Daoy (cell line): ENCODE measurements at places on chromosomes 13 and 19. TPM values are rescaled to one million over a fixed set of nuclear protein-coding genes. Genes with fewer than 3 reads are reported as not detected.

GRCh38 chr19:46000491-46001246, 5.4 kb downstream of the CCDC61 start:
- DNase-seq = no peak

POLRMT gene
- total RNA-seq = 92.3 and 96.8 TPM in 2 replicates

GRCh38 chr19:362154-362553, 17.6 kb upstream of the MIER2 start:
- DNase-seq = no peak

- DNase-seq = no peak
Measured at GRCh38 chr13:113514847-113515246, 24.3 kb upstream of the DCUN1D2 start.

TYROBP gene
- not detected in 2 replicates for total RNA-seq

SPTBN4 gene
- total RNA-seq = 0.15 and 1.5 TPM in 2 replicates

DNA sequence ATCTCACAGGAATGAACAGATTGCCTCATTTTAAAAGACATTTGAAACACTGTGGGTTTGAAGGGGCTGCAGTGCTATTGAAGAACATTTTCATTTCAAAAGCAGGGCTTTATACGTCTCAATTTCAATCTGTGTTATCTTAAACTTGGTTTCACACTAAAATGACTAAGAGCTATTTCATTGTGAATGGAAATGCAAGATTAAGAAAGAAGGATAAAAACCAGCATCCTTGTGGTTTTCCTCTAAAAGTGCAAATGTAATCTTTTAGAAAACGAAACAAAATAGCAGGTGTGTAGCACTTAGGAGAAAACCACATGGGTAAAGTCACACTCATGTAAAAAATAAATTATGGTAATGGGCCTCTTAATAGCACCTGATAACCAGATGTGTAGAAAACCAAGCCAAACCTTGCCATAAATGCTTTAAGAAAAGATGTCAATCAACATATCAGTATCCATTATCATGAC, 397.7 kb downstream of the GPC6 start:
- DNase-seq = no peak

DNA sequence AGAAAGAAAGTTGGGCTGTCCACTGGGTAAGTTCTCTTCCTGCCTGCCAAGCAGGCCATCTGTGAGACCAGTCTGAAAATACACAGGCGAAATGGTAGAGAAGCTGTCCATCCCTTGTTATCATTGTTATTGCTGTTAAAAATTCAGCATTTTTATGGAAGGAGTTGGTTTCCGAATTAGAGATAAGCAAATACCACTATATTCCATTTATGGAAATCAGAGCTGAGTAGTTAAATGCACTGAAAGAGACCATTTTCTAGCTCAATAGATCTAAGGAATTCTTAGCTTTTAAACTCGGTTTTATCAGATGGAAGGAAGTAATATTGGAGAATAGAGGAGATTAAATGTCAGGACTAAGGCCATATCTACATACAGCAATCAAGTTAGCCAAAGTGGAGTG, 40.7 kb downstream of the MZT1 start:
- DNase-seq = no peak

- DNase-seq = peak; percentile 31
Measured at GRCh38 chr13:24741016-24741662, 22.8 kb upstream of the RNF17 start.

- no peak for DNase-seq
Measured at GRCh38 chr13:22855926-22856325, 324.9 kb upstream of the SGCG start.

ATP7B gene
- 1.5 TPM in 2 replicates for total RNA-seq

DNA sequence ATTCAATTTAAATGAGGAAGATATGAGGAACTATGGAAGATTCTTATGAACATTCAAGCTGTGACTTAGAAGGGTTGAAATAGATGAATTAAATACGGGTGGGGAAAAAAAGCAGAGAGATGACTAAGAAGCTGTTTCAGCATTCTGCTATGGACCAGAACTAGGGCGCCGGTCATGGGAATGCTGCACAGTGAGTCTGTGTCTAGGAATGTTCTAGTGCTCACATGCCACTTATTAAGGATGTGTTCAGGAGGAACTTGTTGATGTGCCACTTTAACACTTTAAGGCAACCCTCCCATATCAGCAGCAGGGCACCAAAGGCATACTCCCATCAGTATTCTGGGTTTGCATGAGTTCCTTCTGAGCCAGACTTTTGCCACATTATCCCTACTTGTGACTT, 152.1 kb downstream of the POSTN start:
- DNase-seq = no peak

HSPB6 gene
- 0.06 TPM in 1 of 2 replicates, not detected in the other for total RNA-seq

GRCh38 chr19:52725528-52725961, 9.3 kb downstream of the ZNF611 start:
- no peak for DNase-seq

CCNE1 gene
- total RNA-seq = 16.4 and 24.6 TPM in 2 replicates

DNA sequence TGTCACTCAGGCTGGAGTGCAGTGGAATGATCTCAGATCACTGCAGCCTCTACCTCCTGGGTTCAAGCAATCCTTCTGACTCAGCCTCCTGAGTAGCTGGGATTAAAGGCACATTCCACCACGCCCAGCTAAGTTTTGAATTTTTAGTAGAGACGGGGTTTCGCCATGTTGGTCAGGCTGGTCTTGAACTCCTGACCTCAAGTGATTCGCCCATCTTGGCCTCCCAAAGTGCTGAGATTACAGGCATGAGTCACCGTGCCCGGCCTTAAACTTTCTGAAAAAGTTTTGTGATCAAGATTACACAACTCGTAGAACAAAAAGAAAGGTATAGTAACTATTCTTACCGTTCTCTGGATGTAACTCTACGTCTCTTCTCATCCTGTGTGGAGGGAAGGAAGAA, 21.2 kb downstream of the DNMT1 start:
- peak; percentile 18 for DNase-seq

SIGLEC10 gene
- not detected in 2 replicates for total RNA-seq

- DNase-seq = no peak
Measured at GRCh38 chr13:105929505-105929904, 606.0 kb downstream of the EFNB2 start.

GRCh38 chr13:33251131-33251661, 34.4 kb downstream of the STARD13 start:
- DNase-seq = peak; percentile 93

CDC42EP5 gene
- total RNA-seq = 9.5 and 15.4 TPM in 2 replicates

DNA sequence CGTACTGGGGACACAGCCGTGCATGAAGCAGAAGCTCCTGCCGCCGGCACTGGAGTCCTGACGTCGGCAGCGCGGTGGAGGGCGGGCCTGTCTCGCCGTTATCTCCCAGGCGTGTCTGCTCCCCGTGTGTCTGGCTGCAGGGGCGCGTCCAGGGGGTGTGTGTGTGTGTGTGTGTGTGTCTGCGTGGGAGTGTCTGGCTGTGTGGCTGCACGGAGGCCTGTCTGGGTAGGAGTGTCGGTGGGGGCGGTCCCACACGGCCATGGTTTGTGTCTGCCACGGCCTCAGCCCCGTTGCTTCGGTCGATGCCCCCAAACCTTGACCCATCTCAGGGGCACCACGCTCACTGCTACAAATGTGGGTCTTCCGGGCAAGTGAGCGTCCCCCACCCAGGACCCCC, 18.3 kb downstream of the ARID3A start:
- DNase-seq = no peak

CD37 gene
- total RNA-seq = not detected in 2 replicates

GRCh38 chr13:39209731-39210531, 171.7 kb downstream of the NHLRC3 start:
- no peak for DNase-seq

DNA sequence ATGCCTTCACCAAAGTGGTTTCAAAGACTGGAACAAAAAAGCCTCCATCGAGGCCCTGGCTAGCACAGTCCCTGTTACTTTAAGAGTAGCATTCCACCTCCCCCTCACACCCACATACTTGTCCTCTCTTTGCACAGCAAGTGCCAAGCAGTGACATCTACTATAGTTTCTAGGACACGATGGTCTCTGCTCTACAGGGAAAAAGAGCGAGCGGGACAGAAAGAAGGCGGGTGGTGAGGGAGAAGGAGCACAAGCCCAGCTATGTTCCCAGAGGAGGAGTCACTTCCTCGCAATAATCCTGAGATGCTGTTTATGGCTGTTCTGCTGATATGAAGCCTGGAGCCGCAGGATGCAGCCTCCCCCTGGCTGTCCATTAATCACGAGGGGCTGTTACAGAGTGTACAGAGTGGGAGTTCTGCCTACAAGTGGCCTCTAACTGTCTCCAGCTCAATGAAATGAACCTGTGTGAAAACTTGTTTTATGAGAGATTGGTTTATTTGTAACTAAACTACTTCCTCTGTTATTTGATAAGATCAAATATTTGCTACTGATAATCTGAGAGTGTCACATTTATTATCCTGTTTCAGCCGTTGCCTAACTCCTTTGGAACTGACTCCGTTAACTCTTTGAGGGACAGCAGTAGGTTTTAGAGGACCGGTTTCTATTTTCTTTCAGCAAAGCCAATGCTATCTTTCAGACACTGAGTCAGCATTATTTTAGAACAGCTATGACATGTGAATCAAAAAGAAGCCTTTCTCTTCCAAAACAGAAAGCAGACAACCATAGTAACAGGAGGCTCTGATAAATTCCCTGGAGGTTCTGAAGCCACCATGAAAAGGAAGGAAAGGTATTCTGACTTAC, 208.0 kb downstream of the SPRY2 start:
- DNase-seq = peak; percentile 25

DNA sequence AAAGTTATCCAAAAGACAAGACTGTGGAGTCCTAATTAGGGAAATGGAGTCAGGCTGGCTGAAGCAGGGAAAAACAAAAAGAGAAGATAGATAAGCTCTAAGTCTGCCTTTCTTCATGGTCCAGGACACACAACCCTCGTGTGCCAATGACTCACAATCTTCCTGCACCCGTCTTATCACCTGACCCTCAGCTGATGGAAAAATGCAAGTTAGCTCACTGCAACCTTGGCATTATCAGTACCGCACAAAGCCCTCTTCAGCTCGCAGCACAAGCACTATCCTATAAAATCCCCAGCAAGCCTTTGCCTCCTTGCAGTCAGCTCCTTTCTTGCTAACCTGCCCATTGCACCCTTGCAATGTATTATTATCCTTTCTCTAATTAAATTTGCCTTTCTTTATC, 4.3 kb downstream of the OR7A5 start:
- peak; percentile 22 for DNase-seq

- no peak for DNase-seq
Measured at GRCh38 chr13:113658836-113659235, 838 bp upstream of the ATP4B start.

DNA sequence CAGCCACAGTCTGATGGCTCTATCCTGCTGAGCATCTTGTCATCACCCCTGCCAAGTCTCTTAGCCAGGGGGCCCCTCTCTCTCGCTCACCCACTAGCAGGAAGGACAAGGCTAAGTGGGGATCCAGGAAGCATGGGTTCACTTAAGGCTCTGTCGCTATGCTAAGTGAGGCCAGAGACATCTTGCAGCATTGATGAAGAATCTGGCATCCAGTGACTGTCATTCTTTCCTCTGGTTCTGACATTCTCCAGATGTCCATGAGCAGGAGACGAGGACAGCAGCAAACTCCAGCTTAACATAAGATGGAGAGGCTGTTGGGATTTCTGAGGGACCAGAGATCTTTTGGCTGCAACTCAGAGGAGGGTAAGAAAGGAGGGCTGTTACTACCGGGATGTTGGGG, 230.2 kb downstream of the TSHZ3 start:
- DNase-seq = no peak

DNA sequence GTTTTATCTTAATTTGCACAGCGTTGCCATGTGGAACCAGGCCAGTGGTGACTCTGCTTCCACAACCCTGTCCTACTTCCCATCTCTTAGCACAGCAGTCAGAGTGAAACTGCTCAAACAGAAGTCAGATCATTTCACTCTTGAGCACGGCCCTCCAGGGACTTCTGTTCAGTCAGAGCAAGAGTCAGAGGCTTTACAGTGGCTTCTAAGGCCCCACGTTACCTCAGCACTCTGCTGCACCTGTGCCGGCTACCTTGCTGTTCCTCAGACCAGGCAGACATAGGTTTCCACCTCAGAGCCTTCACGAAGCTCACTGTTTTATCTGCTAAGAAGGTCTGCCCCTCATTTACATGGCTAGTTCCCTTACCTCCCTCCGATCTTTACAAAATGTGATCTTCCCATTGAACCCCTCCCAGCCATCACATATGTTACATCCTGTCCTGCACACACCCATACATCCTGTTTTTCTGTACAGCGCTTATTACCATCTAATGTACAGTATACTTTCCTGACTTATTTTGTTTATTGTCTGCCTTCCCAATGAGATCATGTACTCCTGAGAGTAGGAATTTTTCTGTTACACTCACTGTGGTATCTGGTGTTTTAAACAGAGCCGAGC, 41.6 kb downstream of the TM9SF2 start:
- DNase-seq = no peak

DNA sequence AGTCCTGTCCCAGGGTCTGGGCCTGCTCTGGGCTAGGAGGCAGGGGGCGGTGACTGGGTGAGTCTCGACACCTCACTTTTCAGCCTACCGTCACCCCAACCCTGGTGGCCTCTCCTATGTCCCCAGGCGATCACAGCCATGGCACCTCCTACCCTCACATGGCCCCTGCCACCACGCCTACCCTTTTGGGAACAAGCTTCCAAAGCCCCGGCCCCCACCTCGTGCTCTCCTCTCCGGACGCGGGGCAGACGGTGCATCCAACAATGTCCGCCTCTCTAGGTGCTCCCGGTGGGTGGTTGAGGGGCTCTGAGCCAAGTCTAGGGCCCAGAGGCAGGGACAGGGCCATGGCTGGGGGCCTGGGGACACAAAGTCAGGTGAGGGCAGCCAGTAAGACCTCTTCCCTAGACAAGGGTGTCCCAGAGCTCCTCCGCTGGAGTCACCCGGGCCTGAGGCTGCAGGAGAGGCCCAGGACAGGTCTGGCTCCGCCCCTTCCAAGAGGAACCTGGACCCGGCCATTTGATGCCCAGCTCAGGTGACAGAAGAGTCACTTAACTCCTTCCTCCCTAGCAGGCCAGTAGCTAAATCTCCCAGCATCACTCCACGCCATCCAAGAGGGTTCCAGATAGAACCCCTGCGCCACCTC, at the start of gene SYNE4:
Gene SYNE4, minus strand, starts transcription at position 478 of the 643 bp plus-strand sequence. Its CDS starts 132 bp downstream, at position 346.
- no peak for DNase-seq

DNA sequence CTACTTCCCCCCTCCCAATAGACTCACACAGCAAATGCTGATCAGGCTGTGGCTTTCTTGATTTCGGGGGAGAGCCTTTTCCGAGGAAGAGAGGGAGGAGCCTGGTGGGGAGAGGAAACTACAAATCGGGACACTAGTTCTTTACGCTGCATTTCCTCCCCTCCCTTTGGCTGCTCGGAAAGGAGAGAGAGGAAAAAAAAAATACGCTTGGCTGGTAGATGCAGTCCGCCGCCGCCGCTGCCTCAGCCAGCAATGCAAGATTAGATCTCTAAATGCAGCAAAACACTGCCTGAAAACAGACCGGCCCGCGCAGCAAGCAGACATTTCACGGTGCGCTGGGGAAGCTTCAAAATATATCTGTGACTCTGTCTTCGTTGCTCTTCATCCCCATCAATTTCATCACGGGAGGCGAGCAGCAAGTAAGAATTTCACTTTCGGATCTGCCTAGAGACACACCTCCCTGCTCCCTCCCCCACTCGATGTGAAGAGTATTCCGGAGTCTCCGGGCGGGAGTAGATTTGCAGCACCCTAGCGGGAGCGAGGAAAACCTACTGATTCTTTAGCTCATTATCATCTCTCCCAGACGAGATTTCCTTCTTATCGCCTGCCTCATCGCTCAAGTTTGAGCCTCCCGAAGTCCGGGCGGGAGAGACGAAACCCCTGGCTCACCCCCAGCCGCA, at the start of gene PCDH17:
Gene PCDH17, plus strand, starts transcription at position 149 of the 680 bp plus-strand sequence. CDS start 803 bp downstream, outside the sequence.
- no peak for DNase-seq

MUC16 gene
- total RNA-seq = not detected in 2 replicates
